ENCODE measurements at places on chromosomes 16 and 17.

DNA sequence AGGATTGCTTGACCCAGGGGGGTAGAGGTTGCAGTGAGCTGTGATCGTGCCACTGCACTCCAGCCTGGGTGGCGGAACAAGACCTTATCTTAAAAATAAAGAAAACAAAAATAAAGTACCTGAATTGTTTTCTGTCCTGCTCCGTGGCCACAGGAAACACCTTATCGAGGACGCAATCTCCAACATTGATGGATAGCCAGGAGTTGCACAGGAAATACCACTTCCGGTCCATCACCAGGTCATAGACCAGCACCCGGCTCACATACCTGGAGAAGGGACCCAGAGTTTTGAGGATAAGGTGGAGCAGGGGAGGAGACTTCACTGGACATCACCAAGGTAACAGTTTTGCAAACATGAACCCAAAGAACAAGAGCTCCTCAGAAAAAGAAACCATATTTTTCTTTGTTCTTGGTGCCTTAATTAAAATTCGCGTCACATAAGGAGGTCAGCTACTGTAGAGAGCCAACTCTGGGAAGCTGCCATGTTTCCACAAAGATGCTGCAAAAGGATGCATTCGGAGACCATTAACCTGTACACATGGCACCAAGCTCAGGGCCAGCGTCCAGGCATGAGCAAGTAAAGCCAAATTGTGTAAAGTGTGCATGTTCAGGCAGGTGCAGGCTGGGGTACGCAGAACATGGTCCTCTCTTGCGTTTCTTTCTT lies 55.6 kb upstream of the GCSH start:
- DNase-seq: no peak

- no peak for DNase-seq
These were observed 87.5 kb downstream of the RPTOR start for GRCh38 chr17:80632046-80632581.

DNA sequence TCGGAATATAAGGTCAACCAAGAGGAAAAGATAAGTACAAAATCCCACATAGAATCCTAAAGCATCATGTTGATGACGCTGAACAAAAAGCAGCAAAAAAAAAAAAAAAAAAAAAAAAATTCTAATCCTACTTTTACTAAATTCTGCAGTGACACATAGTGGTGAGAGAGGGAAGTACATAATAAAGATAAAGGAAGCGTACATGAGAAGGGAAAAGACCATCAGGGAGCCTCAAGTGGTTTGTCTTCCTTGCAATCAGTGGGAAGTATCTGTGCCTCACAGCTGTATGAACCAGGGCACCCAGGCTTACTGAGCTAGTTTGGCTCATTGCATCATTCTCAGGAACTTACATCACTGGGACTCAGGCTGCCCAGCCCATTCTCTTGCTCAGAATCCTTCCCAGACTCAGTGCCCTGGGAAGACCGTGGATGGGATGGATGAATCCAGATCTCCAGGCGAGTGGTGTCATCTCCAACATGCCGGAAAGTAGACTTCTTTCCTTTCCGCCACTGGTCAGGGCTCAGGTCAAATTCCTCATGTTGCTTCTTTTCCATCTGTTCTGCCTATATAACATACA lies 21.2 kb downstream of the SMG6 start:
- DNase-seq: peak; percentile 91

- no peak for DNase-seq
These were observed 5.4 kb upstream of the APOH start for GRCh38 chr17:66234611-66235010.

DNA sequence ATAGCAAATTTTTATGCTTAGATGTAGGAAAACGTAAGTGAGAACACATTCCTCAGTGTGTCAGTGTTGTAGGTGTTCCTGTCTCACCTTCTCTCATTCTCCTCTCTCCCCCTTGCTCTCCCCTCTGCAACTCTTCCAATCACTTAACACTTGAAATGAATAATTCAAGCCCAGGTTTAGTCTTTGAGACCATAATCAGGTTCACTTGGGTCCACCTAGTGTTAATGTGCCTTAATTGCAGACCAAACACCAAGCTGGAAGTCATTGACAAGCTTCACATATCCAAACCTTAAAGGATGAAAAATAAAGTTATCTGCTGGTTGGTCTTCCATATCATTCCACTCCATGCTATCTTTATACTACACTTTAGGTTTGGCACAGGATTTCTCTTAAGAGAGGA lies 37.0 kb downstream of the STXBP4 start:
- DNase-seq: no peak

- DNase-seq: no peak
These were observed 205.9 kb downstream of the MAP2K6 start for GRCh38 chr17:69620363-69620762.

- peak; percentile 87 for DNase-seq
These were observed 2.4 kb upstream of the FOXL1 start for GRCh38 chr16:86575754-86576557.

DNA sequence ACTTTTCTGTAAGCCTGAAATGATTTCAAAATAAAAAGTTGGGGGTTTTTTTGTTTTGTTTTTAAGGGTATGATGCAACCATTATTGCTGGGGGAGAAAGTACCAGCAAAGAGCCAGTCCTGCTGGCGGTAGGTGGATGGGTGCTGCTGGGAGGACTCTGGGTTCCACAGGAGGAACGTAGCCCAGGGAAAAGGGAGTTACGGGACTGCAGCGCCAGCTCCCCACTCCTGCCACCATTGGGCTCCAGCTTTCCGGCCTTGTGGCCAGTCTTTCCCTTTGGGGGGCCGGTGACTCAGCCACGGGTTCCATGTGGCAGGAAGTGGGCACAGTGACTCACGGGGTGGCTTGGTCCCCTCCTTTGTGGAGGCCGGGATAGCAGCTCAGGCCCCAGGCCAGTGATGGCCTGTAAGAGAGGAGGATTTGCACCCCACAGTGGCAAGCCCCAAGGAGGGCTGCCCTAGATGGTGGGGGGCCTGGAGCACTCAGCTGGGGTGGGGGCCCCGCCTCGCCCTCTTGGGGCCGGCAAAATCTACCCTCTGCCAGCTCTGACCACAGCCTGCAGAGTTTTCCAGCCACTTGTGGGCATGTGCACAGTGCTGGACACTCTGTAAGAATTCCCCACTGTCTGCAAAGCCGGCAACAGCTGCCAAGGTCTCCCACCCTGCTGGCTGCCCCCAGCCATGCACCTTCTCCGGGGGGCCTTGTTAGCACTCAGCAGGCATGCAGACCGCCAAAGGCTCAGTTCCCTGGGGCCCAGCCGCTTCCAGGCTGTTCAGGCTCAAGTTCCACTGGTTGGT lies 30.4 kb downstream of the SOCS3 start:
- DNase-seq: no peak

DNA sequence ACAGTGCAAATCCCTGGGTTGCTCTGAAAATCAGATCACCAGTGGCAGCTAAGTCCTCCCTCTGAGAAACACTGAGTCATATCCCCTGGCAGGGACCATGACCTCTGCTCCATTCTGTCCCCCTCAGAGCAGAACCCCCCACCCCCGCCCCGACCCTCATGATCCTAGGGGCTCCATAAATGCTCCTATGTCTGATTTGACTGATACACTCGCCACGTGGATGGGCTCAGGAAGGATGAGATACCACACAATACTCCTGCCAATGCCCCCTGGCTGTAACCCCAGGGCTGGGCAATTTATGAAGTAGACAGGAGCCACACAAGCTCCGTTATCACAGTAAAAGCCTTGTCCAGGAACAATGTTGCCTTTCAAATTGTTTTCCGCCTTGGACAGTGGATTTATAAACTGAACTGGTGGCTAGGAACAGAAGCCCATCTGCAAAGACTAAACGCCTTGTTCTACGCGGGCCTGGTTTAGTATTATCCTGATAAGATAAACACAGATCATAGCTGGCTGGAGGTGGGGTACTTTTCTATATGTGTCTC lies 394.8 kb downstream of the SLC39A11 start:
- no peak for DNase-seq

GRCh38 chr17:50722746-50723145 lies 3.3 kb downstream of the LUC7L3 start:
- DNase-seq: no peak

DNA sequence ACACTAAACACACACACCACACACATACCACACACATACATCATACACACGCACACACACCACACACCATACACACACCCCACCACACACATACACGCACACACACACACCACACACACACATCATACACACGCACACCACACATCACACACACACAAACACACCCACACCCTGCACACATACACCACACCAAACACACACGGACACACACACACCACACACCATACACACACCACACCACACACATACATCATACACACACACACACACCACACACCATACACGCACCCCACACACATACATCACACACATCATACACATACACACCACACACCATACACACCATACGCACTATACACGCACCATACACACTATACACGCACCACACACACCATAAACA lies 3.7 kb upstream of the SOX8 start:
- DNase-seq: no peak
